ENCODE measurements at places on chromosomes 7 and 10.

DNA sequence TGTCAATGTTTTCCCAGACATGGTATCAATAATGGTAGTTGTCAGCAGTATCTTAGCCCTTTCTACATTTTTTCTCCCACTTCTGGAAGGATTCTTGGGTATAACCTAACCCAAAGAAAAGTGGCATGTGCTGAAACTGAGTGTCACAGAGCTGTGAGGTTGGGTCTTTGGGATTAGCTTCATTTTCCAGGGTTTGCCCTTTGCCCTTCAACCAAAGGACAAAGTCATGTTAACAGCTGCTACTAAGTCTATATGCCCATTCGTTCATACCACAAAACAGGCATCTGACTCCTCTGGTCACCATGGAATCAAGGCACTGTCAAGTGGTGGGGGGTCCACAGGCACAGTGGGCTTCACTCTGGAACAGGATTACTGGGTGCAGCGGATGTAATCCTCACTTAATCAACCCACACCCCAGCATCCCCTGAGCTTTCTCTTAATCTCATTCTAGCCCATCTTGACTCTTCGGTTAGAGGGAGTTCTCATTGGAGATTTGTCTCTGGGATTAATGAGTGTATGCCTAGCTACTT is 29.1 kb downstream of the CTAGE6 start:
- no peak for DNase-seq

DNA sequence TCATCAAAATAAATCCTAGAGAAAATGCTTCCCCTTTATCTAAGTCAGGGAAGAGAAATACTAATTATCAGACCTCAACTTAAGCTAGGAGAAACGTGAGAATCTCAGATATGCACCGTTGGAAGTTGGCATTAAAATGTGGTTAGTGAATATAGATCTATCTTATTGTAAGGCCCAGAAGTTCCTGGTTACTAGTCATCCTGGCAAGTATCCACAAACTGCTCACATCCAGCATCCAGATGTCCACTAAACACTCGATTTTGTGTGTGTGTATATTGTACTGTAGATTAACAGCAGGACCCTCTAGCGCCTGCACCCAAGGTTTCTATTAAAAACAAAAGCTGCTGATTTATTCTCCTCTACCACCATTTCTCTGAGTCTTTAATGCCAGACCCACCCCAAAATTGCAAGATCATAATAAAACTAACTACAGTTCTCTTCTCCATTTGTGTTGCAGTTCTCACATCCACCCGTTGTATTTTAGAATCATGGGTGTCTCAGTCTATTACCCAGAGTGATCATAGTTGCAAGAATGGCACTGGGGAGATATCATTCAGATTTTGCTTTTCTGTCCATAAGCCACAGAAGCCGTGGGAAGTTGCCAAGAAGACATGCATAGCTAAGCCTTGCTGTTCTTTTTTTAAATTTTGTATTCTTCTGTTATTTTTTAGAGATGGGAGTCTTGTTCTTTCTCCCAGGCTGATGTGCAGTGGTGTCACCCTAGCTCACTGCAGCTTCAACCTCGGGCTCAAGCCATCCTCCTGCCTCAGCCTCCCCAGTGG is 165.4 kb downstream of the KIAA1217 start:
- DNase-seq, result no peak

DNA sequence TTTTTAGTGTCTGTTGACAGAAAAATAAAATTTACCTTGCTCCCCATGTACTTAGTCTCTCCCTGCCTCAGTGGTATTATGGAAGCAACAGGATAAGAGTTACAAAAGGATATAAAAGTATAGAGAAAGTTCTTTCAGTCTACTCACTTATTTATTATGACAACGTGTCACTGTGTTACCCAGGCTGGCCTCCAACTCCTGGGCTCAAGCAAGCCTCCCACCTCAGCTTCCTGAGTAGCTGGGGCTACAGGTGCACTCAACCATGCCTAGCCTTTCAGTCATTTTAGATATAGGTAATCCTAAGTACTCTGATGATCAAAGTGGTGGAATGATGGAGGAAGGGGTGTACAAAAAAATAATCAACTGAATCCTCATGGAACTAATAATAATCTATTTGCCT is 215.2 kb upstream of the MKLN1 start:
- DNase-seq, result no peak

- no peak for DNase-seq
Observed at GRCh38 chr10:43375401-43376020, 4.1 kb downstream of the FXYD4 start.

GRCh38 chr7:70693321-70693685 is 438.6 kb upstream of the GALNT17 start:
- DNase-seq, result no peak

GRCh38 chr7:127870231-127870907 is 160.9 kb downstream of the LRRC4 start:
- no peak for DNase-seq

GRCh38 chr10:56662765-56663447 is 301.8 kb upstream of the ZWINT start:
- no peak for DNase-seq

GRCh38 chr7:27723085-27723484 is 16.9 kb upstream of the TAX1BP1 start:
- DNase-seq, result no peak

DNA sequence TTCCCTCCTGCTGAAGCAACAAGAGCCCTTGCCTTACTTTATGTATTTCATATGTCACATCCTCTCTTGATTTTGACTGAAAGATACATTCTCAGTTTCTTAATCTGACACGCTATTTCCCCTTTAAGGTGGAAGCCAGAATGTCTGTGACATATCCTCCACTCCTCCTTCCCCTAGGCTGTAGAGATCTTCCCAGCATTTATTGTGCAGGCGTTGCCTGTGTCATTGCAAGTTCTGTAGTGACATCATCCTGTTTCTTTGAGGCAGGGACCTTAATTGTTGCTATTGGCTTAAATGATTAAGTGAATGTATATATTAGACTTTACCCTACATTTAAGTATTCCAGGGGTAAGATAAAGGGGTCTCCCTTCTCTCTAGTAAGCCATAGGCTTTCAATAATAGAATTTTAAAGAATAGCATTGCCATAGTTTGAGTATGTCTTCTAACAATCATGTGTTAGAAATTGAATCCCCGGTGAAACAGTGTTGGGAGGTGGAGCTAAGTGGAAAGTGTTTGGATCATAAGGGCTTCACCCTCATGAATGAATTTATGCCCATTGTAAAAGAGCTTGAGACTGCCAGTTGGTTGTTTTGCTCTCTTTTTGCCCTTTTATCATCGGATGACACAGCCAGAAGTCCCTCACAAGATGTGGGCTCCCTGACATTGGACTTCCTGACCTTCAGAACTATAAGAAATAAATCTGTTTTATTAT is 189.5 kb upstream of the CDC14C start:
- DNase-seq, result no peak

GRCh38 chr7:16916105-16916639 is 34.4 kb upstream of the AGR3 start:
- no peak for DNase-seq

DNA sequence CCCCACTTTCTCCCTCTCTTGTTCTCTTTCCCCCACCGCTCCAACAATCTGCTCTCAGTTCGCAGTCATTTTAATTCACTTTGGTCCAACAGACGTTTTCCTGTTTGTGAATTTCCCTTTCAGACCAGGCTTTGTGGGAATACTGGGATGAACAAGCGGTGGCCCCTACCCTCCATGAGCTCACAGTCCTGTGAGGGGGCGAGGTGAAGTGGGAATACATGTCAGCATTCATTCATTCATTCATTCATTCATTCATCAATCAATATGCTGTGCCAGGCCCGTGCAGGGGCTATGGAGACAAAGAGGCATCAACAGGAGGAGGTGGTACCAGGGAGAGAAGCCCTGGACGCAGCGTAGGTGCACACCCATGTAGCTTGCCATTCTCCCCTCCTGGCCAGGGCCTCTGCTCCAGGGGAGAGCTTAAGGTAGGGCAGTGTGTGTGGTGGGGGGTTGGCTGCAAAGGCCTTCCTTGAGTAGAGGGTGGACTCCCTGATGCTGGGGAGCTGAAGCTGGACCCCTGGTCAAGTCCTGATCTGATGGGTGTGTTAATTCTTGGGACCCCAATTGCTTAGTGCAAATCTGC is 16.1 kb downstream of the PRF1 start:
- DNase-seq, result no peak

DNA sequence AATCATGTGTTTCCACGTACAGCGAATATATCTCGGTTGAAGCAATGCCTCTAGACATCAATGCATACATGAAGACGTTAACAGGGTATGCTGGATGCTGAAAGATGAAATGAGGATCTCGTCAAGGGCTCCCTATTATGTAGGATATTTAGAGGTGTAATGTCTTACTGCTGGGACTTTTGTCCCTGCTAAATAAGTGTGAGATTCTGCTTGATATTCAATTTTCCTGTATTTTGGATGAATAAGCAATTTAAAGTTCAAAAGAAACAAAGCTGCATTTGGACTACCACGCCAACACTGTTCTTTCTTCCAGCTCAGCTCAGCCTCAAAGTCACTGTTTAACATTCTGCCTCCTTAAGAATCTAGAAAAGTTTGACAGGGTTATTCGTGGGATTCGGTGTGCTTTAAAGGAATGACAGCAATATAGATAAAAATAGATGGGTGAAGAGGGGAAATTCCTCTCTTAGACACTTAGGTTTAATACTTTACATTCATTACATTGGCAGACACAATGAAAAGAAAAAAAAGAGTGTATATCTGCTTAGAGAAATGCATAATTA is 110.1 kb upstream of the RHEB start:
- DNase-seq, result no peak

DNA sequence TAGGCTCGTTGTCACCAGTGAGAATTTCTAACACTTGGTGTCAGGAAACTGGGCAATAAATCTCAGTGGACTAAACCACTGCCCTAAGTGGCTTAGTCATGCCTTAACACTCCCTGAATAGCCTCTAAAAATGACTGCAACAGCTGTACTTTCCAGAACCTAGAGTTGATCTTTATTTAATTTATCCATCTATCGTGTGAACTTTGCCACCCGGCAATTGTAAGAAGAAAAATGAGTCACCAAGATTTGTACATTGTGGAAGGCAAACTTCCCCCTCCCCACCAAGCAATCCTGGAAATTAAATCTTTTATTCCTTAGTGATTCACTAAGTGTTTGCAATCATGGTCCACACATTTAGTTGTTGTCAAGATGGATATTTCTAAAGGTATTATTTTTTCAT is 47.1 kb downstream of the NXPH1 start:
- DNase-seq, result no peak

GRCh38 chr7:140308060-140308459 is 90.3 kb downstream of the SLC37A3 start:
- no peak for DNase-seq

DNA sequence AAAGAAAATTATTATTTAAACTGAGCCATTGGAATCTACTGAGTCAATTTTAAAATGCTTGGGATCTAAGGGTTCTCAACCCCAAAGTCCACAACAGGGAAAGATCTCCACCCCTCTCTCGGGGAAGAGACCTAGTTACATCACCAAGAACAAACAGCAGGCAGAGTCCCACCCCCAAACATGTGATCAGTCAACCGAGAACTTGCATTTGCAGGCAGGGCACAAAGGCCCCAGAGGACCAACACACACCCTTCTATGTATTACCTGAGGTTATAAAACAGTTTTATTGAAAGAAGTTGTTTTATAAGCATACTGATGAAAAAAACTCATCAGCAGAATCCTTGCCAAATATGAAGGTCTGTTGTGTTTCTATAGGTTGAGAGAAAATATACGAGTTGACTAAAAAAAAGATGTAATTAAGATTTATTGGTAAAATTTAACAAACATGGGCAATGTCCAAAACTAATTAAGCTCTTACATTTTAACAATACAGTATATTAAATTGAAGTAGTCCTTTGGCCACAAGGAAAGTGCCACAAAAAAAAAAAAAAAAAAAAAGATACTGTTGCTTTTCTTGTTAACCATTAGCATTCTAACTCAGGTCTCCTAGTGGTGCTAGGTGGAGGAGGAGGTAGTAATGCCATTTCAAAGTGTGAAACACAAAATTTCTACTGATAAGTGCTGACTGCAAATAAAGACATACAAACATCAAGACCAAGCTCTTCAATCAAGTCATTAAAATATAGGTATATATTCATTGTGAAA is 975 bp upstream of the USP54 start:
- no peak for DNase-seq

DNA sequence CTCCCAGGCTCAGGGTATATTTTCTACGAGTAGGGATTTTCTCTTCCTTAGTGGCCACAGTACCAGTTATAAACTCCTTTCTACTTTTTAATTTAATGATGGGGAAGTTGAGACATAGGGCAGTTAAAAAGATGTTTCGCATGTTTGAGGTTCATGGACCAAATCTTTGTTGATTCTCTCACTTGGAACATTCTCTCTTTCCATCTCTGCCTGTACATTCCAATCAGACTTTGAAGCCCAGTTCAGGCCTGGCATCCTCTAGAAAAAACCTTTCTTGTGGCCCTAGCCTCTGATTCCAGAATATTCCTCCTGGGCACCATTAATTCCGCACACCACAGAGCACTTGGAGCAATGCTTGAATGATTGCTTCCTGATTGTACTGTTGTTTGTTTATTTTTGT is 18.5 kb downstream of the SLC13A4 start:
- no peak for DNase-seq

DNA sequence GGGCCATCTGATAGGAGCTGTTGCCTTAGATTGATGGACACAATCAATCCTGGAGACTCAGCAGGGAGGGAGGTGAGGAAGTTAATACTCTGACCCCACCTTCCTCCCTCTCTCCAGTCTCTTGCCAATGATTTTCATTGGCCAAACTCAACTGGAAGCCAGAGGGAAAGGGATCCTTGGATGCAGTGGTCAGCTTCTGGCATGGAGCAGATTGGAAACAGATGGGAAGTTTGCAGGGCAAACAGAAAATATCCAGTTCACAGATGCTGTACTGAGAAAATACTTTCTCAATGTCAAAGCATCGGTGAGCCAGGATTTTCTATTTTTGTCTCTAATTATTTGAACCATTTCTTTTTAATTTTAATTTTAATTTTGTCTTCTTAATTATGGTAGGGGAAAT is 170.8 kb downstream of the BBS9 start:
- DNase-seq, result no peak

DNA sequence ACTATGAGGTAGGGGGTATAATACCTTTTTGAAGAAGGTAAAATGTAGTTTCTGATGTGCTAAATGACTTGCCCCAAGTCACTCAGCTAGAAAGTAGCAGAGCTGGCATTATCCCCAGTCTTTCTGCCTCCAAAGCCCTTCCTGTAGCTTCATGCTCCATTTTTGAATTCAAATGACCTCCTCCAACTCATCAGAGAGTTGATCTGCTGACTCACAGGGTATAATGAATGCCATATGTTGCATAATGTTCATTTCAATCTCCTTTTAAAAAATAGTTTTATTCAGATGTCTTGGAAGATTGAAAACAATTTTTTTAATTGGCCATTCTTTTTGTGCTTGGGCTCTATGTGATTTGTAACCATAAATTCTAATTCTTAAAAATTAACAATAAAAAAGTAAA is 272.8 kb upstream of the IMMP2L start:
- no peak for DNase-seq

- no peak for DNase-seq
Observed at GRCh38 chr10:130746311-130746710, 565.2 kb downstream of the TCERG1L start.

DNA sequence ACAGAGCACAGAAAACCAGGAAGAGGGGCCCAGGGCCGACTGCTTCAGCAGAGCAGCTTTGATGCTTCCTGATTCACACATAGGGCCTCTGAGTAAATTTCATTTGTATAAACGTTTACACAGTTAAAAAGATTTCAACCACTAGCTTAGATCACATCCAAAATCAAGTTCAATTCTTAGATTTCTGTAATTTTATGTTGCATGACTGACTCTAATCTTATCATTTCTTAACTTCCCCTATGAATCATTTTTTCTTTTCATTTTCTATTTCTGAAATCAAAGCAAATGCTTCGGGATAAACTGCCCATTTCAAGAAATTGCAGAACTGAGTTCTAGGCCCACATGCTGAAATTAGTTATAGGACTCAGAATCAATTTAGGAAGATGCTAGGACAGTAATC is 224.7 kb downstream of the INHBA start:
- DNase-seq, result no peak
